ENCODE measurements at places on chromosomes 2 and 18. TPM values are rescaled to one million over a fixed set of nuclear protein-coding genes. Genes with fewer than 3 reads are reported as not detected.

Gene IWS1
- 20.9 TPM for total RNA-seq

Gene DSC2
- total RNA-seq: under 0.01 TPM

Gene CNDP1
- not detected for total RNA-seq

Gene STAT4
- total RNA-seq: 0.40 TPM

Gene COL3A1
- 2.2 TPM for total RNA-seq

Gene SEPTIN10
- total RNA-seq: 63.9 TPM

- DNase-seq: no peak
Observed at GRCh38 chr2:199589306-199589705, 131.6 kb upstream of the SATB2 start.

GRCh38 chr18:21110713-21111345, 784 bp downstream of the ROCK1 start:
- DNase-seq: peak; percentile 43

DNA sequence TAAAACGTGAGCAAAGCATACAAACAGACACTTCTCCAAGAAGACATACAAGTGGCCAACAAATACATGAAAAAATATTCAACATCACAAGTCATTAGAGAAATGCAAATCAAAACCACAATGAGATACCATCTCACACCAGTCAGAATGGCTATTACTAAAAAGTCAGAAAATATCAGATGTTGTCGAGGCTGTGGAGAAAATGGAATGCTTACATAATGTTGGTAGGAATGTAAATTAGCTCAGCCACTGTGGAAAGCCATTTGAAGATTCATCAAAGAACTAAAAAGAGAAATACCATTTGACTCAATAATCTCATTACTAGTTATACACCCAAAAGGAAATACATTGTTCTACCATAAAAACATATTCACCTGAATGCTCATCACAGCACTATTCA, 825.7 kb downstream of the SUCLG1 start:
- DNase-seq: no peak

GRCh38 chr2:154338352-154338967, 360.0 kb upstream of the KCNJ3 start:
- no peak for DNase-seq

DNA sequence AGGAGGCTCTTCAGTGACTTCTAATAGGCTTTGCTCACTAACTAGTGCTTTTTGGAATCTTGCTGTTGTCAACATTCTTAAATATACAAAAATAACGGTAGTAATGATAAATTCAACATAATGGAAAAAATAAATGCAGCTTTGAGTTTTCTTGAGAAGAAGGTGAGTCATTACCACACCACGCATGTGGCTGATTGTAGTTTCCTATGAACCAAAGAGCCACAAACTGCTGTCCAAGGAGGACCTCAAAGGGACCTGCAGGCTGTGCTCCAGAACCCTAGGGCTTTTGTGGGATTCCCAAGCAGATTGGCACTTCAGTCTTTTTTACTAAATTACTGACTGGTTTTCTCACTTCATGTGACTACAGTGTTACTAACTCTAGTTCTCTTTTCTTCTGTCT, 66.7 kb downstream of the TPGS2 start:
- DNase-seq: peak; percentile 21

DNA sequence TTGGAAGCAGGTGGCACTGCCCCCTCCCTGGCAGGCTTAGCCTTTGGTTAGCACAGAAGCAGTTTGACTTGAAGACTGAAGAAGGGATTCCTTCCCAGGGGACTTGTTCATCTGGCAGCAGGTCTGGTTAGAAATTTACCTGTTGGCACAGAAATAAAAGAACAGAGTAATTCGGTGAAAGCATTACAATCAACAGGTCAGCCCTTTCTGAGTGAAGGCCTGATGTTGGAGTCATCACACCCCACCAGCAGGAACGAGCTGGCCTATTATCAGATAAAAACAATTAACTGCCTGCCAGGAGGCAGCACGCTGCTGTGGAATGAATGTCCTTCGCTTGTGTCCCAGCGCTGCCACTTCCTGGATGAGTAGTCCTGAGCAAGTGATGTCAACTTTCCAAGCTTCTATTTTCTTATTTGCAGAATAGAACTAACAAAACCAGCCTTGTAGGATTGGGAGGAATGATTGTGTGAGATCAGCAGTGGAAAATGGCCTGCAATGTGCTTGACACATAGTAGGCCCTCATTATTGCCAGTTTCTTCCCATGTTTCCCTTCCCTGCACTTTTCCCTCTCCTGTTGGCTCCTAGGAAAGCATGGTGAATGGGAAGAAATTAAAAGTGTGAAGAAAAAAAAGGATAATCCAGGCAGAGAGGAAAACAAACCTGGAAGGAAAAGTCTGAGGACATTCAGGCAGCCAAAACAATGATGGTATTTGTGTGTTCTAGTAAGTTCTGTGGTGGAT, 29.0 kb downstream of the LGALSL start:
- DNase-seq: peak; percentile 65

- no peak for DNase-seq
Observed at GRCh38 chr2:181364492-181365170, 92.6 kb upstream of the ITGA4 start.

- peak; percentile 53 for DNase-seq
Observed at GRCh38 chr2:136118819-136119716, 1.1 kb upstream of the CXCR4 start.

DNA sequence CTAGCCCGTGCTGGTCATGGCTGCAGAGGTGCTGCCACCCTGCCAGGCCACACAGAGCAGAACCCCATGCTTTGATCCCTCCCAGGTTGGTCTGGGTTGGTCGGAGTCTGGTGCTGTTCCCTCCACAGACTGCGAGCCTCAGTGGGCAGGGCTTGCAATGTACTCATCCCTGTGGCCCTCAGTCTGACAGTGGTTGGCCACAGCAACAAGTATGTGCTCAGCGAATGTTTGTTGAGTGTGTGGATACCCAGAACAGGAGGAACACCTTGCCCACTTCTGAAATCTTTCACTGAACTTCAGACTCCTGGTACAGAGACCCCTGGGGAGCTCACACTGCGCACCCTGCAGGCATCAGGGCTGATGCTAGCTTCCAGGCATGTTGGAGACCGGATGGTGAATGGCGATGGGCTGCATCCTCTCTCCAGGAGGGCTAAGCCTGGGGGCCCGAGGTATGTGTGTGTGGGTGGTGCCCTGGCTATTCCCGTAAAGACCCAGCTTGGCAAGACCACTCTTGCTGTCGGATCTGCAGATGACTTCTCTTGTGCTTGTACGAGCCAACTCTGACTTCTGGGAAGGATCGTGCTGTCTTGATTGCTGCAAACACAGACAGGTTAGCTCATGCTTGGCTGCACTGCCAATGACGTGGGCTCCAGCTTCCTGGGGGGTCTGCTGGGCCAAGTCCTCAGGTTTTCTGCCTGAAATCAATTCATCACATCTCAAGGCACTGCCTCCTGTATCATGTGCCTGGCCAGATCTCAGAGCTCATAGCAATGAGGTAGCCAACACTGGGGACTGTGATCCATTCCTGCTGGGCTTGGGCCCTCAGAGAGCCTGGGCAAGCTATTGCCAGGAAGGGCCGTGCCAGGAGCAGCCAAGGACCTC, 43.7 kb downstream of the RHOB start:
- DNase-seq: no peak

GRCh38 chr2:128489526-128490273, 171.0 kb upstream of the HS6ST1 start:
- DNase-seq: no peak
